Hematopoietic multipotent progenitor cell treated with erythropoietin and hydrocortisone succinate and interleukin-3 and kit ligand, for 6 days (in vitro differentiated cells): ENCODE measurements at places on chromosomes 3 and 15.

DNA sequence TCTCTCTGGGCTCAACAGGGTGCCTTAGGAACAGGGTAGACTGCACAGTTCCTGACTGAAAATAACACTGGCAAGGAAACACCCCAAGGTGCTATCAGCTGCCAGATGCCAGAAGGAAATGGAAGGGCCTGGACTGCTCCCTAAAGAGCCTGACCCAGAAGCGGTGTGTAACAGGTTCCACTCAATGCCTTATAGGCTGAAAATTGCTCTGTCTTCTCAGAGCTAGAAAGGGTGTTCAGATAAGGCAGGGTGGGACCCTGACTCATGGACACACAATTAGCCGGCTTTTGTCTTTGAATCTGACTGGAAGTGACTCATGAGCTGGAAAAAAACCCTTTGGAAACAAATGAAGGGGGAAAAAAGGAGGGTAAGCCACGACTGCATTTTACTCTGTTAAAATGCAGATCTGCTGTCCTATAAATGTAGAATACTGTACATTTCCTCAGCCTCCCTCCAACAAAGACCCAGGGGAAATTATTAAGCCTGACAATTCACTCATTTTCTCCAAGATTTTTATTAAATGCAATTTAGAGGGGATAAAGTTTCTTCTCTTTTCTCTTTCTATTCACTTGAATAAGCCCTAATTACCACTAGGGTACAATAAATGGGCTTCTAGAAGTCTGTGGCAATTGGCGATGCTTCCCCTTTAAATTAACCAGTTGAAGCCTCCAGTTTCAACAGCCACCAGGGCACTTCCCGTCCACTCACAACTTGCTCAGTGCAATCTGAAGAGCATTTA, 160.2 kb upstream of the TBL1XR1 start:
- peak; percentile 93 for DNase-seq

- peak; percentile 49 for DNase-seq
Observed at GRCh38 chr3:135918600-135918999, 46.9 kb upstream of the PPP2R3A start.

- DNase-seq: no peak
Observed at GRCh38 chr3:193377591-193377990, 962 bp downstream of the ATP13A5 start.

GRCh38 chr3:43014241-43014640, 35.1 kb downstream of the GASK1A start:
- DNase-seq: no peak

DNA sequence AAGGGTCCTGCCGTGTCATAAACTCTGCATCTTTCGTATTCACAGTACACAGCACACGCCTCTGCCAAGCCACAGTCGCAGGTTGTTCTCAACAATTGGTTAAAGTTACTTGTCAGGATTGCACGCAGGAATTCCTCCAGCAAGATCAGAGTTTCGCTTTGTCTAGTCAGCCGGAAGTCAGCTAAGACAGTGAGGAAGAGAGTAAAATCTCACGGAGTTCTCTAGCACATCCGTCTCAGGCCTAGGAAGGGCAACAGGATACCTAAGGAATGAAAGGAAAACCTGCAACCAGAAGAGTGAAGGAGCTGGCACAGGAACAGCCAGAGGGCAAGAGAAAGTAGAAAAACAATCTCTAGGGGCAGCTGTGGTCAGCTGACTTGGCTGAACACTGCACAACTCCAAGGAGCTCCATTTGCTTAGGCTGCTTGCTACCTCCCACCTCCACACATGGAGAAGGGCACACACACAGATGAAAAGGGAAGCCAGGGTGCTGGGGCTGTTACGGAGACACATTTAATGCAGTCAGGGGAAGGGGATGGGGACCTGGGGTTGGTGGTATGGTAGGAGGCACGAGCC, 23.7 kb downstream of the RORA start:
- no peak for DNase-seq

- DNase-seq: no peak
Observed at GRCh38 chr3:179701176-179701827, 48.5 kb downstream of the USP13 start.

GRCh38 chr3:18880691-18881090, 267.6 kb upstream of the KCNH8 start:
- DNase-seq: no peak

DNA sequence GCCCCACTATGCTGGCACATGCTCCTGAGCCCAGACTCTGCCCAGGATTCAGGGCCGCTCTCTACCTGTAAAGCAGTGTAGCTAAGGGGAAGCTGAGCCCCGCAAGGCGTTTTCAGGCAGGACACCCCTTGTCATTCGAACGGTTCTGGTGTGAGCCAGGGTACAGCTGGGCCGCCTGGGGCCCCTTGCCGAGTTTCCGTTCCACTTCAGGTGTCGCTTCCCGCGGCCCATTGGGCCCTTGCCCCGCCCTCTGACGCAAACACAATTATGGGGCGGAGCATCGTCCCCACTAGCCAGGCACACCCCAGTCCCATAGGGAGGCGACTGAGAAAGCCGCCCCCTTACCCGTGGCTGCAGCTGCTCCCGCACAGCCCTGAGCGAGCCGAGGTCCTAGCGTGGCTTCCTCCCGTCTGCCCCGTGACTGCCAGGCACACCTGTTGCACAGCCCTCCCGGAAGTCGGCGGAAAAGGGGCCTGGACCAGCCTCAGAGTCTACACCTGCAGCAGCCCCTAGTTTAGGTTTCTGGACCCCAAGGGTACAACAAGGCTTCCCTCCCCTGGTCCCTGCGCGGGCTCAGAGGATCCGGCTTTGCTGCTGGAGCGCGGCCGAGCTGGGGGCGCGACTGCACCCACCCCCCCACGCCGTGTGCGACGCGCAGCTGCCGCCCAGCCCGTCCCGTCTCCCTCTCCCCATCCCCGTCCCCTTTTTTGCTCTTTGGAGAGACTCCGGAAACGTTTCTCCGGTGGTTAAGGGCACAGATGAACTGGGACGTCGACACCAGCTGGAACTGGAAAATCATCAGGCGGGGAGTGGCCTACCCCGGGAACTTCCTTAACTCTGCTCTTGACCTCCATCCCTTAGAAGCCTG, at the start of gene PLSCR2:
TSS of gene PLSCR2 (minus strand) at position 412 of the 868 bp plus-strand sequence. CDS start 9,657 bp downstream, outside the sequence.
- peak; percentile 74 for DNase-seq

GRCh38 chr3:50275141-50275995, 3.5 kb upstream of the LSMEM2 start:
- no peak for DNase-seq

DNA sequence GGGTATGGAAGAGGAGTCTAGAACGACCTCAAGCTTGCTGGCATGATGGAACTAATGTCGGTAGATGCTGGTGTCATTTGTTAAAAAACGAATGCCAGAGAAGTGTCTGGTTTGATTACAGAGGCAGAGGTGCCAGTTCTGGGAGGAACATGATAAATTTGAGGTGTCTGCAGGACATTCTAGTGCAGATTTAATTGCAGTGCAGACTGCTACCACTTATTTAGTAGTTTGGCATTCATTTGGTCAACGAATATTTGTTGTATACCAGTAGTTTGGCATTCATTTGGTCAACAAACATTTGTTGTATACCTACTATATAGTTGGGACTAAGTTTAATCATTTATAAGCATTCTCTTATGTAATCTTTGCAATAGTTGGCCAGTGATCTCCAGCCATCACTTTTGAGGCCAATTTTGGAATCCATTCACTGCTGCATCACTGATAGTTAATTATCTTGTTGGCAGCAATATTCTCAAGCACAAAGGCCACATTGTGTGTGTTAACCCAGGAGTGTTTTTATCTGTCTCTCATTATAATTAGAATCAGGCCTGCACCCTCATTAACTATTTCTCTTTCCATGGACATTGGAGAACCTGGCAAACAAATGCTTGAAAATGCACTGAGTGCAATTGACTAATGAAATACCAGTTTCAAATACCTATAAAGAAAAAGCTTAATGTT, 19.5 kb upstream of the TGFBR2 start:
- no peak for DNase-seq

GRCh38 chr15:72902245-72902918, 118.8 kb upstream of the ADPGK start:
- no peak for DNase-seq

GRCh38 chr3:124396339-124396950, 333.8 kb upstream of the UMPS start:
- DNase-seq: no peak

DNA sequence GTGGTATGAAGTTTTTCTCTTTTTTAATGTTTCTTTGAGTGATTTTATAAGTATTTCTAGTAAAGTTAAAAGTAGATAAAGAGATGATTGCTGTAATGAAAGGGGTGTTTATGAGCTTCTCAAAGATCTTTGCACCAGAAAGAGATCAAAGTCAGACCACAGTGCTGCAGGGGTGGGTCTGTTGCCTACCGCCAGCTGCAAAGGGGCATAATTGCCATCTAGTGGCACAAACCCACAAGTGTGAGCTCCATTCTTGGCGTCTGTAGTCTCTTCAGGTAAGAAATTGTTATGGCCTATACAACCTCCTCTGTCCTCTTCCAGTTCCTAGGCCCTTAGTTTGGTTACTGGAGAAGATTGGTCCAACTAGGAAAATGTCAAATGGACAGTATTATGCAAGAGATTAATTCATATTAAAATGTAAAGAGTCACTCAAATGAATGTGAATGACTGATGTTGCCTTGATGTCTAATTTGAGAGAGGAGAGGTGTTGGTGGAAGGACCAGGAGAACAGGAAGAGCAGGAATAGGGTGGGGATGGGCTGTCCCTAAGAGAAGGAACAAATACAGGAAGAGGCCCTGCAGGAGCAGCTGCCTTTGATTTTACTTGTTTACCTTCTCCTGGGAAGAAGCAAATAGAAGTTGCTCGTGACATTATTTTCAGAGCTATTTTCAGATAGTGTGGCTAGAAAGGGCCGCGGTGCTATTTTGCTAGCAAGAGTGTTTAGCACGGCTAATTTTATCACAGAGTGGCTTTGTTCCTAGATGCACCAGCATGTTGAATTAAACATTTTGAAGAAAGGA, 53.0 kb upstream of the GSK3B start:
- peak; percentile 60 for DNase-seq

DNA sequence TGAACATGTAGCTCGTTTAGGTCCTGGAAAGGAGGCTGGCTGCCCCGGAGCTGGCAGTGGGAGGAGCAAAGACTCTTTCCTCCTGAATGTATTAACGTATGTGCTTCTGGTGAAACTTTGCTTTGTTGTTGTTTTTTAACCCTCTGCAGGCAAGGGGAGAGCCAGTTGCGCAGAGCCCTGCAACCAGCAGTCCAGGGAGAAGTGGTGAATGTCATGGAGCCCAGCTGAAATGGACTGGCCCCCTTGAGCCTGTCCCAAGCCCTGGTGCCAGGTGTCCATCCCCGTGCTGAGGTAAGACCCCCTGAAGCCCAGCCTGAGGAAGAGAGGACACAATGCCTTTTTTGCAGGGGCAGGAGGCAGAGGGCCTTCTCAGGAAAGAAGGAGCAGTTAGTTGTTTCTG, 33.3 kb downstream of the ST6GAL1 start:
- no peak for DNase-seq

DNA sequence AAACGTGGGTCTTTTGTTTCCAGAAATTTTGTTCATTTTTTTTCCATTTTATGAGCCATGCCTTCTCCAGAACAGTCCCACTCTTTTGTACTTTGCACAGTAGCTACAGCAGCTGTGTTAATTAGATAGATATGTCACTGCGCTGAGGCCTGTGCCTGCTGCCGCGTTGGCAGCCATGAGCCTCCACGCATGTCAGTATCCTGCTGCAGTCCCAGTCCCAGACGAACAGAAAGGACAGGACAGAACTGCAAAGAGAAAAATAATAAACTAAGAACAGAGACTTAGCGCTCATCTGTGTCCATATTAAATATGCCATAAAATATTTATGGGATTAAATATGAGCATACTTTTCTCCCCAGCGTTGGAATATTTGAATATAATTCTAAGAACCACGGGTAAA, 442.4 kb upstream of the RARB start:
- no peak for DNase-seq

DNA sequence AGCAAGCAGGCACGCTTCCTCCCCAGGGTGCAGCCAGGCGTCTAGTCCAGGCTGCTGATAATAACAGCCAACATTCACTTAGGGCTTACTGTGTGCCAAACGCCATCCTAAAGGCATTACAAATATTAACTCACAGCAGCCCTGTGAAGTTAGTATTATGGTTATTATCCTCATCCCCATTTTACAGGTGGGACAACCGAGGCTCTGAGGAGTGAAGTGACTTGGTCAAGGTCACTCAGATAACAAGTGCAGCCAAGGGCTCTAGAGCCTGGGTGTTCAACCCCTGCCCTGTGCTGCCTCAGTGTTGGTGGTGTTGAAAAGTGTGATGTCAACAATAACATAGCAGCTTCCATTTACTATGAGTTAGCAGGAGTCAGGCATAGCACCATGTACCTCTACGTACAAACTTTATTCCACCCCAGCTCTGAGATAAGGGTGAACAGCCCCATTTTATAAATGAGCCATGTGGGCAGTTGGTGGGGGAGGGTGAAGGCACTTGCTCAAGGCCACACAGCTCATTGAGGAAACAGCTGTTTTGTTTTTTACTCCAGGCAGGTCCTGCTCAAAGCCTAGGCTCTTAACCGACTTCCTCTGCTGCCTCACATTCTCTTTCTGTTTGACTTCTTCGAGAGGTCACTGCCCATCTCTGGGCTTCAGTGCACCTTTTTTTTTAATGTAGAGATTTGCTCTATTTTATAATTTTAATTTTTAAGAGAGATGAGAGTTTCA, 24.0 kb upstream of the TRH start:
- peak; percentile 67 for DNase-seq

DNA sequence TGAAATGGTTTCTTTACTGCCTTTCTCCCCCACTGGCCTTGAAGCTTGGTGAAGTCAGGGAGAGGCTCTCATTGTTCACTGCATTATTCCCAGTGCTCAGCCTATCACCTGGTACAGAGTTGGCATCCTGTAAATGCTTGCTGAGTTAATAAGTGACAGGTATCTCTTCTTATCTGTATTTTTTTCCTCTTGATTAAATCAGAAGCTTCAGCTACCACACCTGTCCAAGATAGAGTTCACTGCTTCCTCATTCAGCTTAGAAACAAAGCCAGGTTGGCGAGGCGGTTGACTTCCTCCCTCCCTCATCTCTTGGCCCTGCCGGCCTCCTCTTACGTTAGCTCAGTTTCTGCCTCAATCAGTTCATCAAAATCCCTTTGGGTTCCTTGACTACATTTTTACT, 142.8 kb downstream of the LIPC start:
- no peak for DNase-seq

DNA sequence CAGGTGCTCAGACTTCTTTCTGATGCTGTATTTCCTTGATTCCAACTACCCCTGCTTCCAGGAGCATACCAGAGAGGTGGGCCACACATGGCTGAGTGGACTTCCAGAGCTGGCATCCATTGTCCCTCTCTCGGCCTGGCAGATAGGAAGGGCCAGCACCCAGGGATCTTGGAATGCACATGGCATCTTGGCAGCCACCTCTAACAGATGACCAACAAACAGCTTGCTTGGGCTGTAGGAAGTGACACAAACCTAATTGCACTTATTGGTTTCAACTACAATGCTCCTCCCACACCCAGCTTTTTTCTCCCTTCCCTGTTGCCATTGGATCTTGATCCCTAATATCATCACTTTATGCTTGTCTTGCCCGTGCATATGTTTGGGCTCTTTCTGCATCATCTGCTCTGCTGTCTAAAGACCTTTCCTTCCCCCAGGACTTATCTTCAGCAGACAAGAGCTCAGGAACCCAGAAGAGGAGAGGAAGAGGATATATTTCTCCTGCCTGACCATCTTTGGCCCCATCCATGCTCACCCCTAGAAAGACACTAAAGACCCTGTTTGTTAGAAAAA, 294.6 kb downstream of the NTRK3 start:
- no peak for DNase-seq
